SJCRH30 (cell line): ENCODE measurements at places on chromosomes 7 and 10. TPM values are rescaled to one million over a fixed set of nuclear protein-coding genes. Genes with fewer than 3 reads are reported as not detected.

Gene HDAC9
- 1.4 and 2.5 TPM in 2 replicates for total RNA-seq

Gene ADIRF
- 0.34 and 0.68 TPM in 2 replicates for total RNA-seq

Gene POU6F2
- total RNA-seq: not detected in 2 replicates

DNA sequence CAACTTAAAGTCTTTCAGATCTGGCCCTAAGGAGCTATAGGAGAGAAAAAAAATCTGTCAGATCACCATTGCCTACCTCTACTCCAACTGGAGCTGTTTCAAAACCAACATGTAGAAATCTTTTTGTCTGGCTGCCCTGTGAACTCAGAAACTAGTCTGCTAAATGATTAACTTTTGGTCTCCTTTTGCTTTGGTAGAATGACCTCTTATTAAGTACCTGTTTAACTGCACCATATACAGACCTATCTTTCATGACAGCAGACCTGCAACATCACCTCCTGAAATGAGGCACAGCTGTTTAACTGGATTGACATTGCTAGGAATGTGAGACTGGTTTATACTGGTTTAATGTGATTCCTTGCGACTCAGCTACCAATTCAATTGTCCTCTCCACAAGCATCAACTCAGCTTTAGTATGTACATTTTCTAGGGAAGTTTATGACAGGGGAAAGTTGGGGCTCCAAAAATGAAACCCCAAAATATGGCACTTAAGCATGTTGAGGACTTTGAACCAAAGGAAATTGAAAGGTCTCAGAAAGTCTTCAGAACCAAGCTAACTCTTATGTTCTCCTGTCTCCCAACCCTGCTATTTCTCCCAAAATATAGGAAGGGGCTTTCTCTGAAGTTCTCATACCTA, 1.8 kb downstream of the CYP3A43 start:
- no peak overlapping the region for H3K4me3 ChIP-seq
- no peaks in the 10 kb centered on the region for H3K4me1 ChIP-seq
- DNase-seq: no peak
- peaks cover 7% of the 10 kb centered on the region for H3K27me3 ChIP-seq
- no peak overlapping the region for H3K27ac ChIP-seq
- H3K36me3 ChIP-seq: no peaks in the 10 kb centered on the region

DNA sequence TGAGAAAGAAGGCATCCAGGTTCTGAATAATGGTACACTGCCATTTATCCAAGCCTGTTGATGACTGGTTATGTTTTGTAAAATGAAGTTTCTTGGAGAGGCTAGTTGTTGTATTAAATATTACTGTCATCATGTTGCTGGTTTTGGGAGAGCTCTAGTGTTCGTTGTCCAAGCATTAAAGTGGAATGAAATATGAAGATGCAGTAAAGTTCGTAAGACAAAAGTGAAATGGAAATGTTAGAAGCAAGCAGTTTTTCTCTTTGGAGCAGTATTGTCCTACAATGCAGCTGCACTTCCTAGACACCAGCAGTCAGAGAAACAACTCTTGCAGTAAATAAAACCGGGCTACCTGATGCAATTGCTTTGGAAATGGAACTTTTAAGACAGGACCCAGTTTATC, 156.8 kb upstream of the FZD1 start:
- H3K27ac ChIP-seq: no peak overlapping the region
- no peak for DNase-seq
- H3K4me3 ChIP-seq: no peak overlapping the region
- no peaks in the 10 kb centered on the region for H3K4me1 ChIP-seq
